ENCODE measurements at places on chromosomes 3 and 15. TPM values are rescaled to one million over a fixed set of nuclear protein-coding genes. Genes with fewer than 3 reads are reported as not detected.

The CSPG5 gene
- total RNA-seq: 0.32 TPM

The GABRG3 gene
- not detected for total RNA-seq

The CRYBG3 gene
- total RNA-seq: 21.0 TPM

The OCA2 gene
- not detected for total RNA-seq

The CLDN18 gene
- not detected for total RNA-seq

The TMCO5A gene
- not detected for total RNA-seq

The MYO5C gene
- 2.9 TPM for total RNA-seq

The ILDR1 gene
- total RNA-seq: not detected

The CEMIP gene
- total RNA-seq: 0.46 TPM

The SPG11 gene
- total RNA-seq: 36.1 TPM

The MRPL47 gene
- total RNA-seq: 44.5 TPM

The PLIN1 gene
- total RNA-seq: 0.15 TPM

The NPRL2 gene
- 20.8 TPM for total RNA-seq

The UBE3A gene
- total RNA-seq: 54.6 TPM

The NOX5 gene
- total RNA-seq: not detected

The PYGO1 gene
- 1.6 TPM for total RNA-seq

The UROC1 gene
- not detected for total RNA-seq

The SLITRK3 gene
- not detected for total RNA-seq

The COL6A6 gene
- not detected for total RNA-seq

The BMF gene
- 2.6 TPM for total RNA-seq

The NMB gene
- 5.5 TPM for total RNA-seq

The UACA gene
- total RNA-seq: 144 TPM

The PLSCR2 gene
- not detected for total RNA-seq

The SCN11A gene
- not detected for total RNA-seq

The PTPRG gene
- total RNA-seq: 25.3 TPM

The ADCY5 gene
- not detected for total RNA-seq

Data from epithelial cell of umbilical artery (primary cell).